ENCODE measurements at places on chromosomes 5 and 9. TPM values are rescaled to one million over a fixed set of nuclear protein-coding genes. Genes with fewer than 3 reads are reported as not detected.

The CDX1 gene
- total RNA-seq = under 0.01 TPM

The SLC1A1 gene
- total RNA-seq = 17.7 TPM

The ADGRD2 gene
- total RNA-seq = not detected

DNA sequence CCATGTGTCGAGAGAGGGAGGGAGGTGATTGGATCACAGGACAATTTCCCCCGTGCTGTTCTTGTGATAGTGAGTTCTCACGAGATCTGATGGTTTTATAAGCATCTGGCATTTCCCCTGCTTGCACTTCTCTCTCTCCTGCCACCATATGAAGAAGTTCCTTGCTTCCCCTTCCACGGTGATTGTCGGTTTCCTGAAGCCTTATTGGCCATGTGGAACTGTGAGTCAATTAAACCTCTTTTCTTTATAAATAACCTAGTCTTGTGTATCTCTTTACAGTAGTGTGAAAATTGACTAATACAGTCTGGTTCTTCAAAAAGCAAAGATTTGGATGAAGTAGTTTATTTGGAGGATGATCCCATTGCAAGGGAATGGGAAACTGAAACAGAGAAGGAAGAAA, 11.3 kb upstream of the MIER3 start:
- no peak for DNase-seq

GRCh38 chr5:154478752-154479159, 729 bp upstream of the HAND1 start:
- no peak for DNase-seq

GRCh38 chr5:53041071-53041692, 52.0 kb downstream of the ITGA2 start:
- DNase-seq = peak; percentile 68
